ENCODE measurements at places on chromosomes 4 and X.

- DNase-seq: no peak
Measured at GRCh38 chr4:183541752-183542040, 36.8 kb downstream of the ING2 start.

- DNase-seq: no peak
Measured at GRCh38 chr4:6225469-6225868, 25.1 kb upstream of the JAKMIP1 start.

GRCh38 chr4:32136081-32136787 lies 1416.1 kb downstream of the PCDH7 start:
- no peak for DNase-seq

DNA sequence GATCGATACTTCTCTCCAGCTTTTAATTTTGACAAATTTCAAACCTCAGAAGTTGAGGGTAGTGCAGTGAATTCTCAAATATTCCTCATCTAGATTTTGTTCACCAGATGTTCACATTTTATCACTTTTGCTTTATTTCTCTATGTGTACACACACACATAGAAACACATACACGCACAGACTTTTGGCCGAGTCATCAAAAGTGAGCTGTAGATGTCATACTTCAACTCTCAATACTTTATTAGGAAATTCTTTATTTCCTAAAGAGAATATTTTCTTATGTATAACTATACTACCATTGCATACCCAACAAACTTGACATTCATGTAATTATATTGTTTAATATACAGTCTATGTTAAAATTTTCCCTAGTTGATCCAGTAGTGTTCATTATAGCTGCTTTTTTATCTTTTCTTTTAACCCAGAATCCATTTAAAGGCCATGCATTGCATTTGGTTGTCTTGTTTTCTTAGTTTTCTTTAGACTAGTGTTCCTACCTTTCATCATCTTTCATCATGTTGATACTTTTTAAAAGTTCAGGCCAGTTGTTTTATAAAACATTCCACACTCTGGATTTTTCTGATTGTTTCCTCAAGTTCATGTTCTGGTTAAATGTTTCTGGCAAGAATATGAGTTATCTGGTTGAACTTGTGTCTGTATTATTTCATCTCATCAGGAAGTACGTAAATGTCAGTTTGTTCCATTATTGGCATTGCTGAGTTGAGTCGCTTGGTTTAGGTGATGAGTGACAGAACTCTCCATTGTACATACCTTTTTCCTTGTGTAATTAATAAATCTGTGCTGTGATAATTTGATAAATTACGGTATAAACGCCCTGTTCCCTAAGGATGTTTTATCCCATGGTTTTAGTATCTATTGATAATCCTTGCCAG lies 94.1 kb upstream of the TLR2 start:
- DNase-seq: no peak

- DNase-seq: no peak
Measured at GRCh38 chr4:118277243-118277642, 75.6 kb downstream of the PRSS12 start.

GRCh38 chr4:182492423-182492822 lies 249.2 kb downstream of the TENM3 start:
- DNase-seq: no peak

GRCh38 chr4:79064806-79065205 lies 125.6 kb upstream of the PAQR3 start:
- no peak for DNase-seq

DNA sequence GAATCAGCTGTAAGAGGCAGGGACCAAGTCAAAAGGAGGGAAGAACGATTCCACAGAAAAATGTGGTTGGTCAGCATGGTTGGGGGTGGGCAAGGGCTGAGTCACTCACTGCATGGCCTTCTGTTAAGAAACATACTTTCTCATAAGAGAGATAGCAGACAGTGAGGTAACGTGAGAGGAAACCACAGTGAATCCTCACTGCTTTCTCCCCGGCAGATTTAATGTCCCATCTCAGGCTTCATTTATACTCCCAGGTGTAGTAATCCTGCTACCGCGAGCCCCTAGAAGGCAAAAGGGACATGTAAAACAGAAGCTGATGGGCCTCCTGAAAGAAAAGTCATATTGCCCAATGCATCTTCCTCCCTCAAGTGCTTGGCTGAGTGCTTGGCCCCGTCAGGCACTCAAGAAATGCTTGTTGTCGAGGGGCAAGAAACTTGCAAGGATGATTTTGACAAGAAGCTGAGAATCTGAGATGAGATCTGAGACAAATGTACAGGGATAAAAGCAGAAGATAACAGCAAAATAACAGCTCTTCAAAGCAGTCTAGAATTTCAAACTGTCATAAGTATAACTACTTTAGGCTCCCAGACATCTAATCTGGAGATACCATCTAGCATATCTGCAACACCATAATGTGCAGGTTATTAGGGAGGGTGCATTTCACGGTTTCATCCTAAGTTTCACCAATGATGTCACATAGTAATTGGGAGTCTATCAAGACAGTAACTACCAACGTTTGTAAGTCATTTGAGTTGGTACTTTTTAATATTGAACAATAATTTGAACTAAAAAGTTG lies 40.2 kb downstream of the SH3KBP1 start:
- DNase-seq: peak; percentile 24

DNA sequence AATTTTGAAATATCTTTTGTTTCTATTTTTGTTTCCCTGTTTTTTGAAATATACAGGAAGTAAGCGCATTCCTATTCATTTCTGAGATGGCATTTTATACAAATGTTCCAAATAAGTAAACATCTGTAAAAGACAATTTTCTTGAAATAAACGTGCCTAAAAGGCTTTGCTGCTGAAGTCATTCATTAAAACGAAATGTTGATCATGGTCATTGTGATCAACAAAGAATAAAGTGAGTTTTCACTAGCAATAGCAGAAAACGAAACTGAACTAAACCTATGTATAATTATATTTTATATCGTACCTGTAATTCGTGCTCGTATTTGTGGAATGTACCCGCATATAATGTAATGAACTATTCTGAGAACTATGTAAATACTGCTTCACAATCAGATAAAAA lies 221.2 kb downstream of the MGST2 start:
- DNase-seq: no peak

- DNase-seq: no peak
Measured at GRCh38 chr4:99205153-99205979, 13.7 kb downstream of the ADH6 start.

GRCh38 chr4:53644607-53645006 lies 53.3 kb upstream of the LNX1 start:
- DNase-seq: no peak

DNA sequence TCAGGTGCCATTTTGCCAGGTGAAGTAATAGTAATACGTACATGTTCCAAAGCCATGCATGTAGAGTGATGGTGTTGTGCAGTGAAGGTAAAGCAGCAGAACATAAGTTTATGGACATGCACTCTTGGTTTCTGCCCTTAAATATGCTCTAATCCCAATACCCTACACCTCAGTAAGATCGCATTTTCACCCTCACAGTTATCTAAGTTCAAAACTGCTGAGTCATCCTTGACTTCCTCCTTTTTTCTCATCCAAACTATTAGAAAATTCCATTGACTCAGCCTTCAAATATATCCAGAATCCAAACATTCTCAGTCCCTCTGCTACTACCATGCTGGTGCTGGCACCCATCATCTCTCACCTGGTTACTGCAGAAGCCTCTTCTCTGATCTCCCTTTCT lies 652.9 kb upstream of the IGFBP7 start:
- no peak for DNase-seq

GRCh38 chr4:143514901-143515300 lies 1.4 kb downstream of the SMARCA5 start:
- no peak for DNase-seq

GRCh38 chrX:106912864-106913263 lies 7.3 kb upstream of the CLDN2 start:
- DNase-seq: no peak

DNA sequence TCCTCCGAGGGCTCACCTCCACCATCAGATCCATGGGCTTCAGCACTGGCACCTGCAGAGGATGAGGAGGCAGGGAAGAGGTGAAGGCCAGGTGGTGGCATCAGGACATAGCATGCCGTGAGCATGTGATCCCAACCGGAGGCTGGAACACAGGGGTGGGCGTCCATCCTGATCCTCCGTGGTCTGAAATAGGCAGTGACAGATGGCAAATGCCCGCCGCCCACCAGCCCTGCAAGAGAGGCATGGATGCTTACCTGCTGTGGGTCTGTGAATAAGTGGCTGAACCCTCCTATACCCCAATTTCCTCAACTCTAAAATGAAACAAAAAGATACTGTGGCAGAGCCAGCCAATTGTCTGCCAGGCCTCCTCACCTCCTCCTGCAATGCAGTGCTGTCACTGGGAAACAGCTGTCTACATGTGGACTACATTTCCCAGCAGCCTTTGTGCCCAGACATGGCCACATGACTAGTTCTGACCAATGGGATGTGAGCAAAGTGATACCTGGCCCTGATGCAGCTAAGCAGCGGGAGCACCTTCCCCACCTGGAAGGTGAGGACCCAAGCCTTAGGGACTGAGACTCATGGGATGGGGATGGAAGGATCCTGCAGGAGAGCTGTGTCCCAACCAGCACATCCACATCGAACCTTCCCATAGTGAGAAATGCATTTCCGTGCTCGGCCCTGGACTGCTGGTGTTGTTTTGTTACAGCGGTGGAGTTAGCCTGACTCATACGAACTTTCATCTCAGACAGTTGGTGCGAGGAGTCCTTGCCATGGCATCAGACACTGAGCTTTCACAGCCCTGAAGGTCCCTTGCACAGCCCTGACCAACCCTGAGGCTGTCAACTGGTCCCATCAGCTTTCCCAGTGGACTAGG lies 99.5 kb downstream of the PPP2R2C start:
- DNase-seq: no peak

GRCh38 chr4:94741304-94741703 lies 16.5 kb upstream of the BMPR1B start:
- DNase-seq: no peak

DNA sequence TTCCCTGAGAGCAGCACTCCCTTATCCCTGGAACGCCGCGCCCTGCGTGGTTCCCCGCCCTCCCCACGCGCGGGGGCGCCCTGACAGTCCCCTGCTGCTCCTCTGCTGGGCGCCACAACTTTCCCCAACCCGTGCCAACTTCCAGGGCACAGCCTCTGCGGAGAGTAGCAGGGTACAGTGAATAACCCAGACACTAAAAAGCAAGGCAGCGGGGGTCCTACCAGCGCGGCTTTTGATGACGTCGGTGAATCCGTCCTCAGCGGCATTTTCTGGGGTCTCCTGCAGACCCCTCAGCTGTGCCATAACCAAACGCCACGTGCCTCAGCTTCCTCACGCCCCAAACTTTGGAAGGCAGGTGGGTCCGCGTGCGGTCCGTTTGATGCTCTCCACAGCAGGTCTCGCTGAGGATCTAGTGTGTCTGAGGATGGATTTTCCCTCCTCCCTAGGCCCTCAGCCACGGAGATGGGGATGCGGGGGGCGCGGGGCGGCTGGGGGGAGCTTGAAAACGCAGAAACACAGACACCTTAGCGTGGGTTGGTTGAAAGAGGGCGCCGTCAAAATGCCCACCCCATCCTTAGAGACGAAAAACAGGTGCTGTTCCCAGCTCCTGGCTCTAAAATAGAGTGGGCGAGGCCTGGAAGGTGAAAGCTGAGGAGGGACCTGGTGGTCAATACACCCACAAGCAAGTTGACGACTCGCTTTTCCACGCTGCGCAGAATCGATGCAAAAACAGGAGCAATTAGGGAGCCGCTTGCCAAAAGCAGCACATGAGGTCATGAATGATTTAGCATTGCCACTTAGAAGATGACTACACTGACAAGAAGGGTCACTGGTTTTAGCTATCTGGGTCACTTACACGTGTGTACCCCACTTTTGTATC lies 405.6 kb downstream of the FAM47A start:
- DNase-seq: no peak

DNA sequence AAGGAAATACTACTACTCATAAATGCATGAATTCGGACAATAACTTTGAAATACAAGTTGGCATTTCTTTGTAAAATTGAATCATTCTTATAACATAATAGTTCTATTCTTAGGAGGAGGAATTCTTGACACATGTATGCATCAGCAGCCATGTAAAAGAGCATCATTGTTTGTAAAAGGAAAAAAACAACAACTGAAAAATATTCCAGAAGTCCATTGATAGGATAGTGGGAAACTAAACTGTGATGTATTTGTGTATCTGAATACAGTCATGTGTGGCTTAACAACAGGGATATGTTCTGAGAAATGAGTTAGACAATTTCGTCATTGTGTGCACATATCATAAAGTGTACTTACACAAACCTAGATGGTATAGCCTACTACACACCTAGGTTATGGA lies 102.0 kb upstream of the SH3RF1 start:
- no peak for DNase-seq

DNA sequence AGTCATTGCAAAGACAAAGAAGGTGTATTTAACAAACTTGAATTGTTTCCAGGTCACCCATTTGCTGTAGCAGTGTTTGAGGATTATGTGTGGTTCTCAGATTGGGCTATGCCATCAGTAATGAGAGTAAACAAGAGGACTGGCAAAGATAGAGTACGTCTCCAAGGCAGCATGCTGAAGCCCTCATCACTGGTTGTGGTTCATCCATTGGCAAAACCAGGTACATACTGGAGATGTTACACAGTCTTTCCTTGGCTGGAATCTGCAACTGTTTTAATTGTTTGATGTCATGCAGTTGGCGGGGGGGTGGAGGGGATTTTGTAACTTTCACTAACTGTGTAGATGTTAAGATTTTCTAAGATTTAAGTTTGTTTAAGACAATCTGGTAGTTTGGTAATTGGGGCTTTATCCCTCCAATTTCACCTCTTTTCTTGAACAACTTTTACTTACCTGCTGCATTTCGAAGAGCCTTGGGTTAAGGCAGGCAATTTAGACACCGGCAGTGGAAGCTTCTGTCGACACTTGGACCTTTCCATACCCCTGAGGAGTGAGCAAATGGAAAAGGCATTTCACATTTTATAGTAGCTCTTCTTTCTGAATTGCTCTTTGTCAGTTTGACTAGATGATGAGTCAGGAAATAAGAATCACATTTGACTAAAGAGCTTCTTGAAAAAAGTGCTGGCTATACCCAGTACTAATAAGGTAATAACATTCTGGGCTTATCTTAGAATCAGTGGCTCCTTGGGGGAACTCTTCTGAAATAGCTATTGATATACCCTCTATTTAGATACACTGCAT lies 67.4 kb downstream of the EGF start:
- peak; percentile 17 for DNase-seq

DNA sequence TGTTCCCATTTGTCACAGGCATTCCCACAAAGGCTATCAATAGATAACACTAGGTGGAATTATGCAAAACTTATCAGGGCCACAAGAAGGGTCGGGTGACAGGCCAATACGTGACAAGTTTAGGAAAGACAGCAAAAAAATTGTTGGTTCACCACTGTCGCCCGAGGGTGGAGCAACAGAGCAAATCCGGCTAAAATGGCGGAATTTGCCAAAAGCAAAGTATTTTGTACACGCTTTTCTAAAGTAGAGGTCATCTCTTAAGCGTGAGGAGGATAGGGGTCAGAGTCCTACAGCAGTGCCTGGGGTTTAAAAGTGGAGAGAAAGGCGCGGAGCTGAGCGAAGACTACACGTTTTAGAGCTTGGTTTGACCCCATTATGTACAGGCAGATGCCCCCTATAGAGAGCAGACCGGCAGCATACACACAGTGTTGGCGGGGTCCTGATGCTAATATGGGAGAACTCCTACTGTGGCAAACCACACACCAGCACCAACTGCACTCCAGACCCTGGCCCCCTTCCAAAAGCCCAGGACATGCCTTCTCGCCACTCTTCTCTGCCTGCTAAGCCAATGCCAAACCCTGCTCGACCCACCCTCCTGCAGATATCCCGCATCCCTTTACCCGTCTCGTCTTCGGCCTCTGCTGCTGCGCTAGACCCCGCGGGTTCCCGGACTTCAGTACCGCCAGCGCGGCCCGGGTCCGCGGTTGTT lies 733 bp downstream of the CCNA2 start:
- DNase-seq: no peak

Data from T1000 (cell line).